Hematopoietic multipotent progenitor cell treated with erythropoietin and hydrocortisone succinate and interleukin-3 and kit ligand, for 17 days (in vitro differentiated cells): ENCODE measurements at places on chromosomes 16 and 17.

DNA sequence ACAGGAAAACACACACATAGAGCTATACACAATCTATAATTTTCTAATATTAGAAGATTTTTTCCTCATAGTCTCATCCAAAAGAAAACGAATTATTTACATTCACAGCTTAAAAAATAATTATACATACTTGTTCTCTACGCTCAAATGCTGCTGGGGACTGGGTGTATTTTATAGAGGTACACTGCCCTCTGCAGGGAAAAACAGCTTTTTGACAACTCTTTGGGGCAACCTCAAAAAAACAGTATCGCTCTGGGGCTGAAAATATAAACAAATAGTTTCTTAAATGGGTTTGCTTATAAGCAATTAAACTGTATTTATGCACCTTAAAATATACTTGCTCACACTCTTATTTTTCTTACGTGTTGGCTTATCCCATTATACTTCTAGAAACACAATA is 261.8 kb upstream of the PSMD7 start:
- DNase-seq = no peak

DNA sequence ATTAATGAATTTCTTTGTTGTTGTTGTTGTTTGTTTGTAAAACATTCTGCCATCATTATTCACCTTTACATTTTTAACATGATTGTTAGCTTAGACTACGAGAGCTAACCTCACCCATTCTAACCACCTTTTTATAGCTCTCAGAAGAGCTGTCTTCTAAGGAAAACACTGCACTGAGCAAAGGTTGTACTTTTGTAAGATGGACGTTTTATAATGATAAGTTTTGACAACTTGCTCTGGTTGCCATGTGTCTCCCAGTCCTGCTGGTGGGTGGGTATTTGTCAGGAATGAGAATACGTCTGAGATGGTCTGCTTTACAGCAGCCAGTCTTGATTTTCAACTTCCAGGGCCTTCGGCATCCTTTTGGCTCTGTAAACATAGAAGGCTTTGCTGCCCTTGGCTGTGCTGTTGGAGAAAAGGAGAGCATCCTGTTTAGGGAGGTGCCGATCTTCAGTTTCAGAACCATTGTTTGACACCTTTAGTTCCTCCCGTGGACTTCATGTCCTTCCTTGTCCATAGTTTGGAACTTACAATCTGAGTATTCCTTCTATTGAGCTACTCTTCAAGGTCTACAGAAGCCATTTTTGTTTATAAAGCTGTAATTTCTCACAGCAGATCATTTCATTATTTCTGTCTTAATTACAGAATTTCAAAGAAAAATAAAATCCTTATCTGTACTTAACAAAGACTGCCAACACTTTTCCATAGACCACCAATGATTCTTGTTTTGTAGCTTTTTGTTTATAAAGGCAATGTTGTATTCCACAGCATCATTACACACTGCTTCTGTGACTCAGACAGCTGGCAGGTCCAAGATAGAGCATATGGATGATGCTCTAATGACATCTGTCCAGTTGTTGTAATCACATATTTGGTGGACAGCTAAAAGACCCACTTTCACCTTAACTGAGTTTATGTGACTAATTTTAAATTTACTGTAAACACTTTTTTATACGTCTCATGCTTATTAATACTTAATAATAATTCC is 270.1 kb upstream of the TBX2 start:
- DNase-seq = no peak

GRCh38 chr16:13994239-13995106 is 74.5 kb downstream of the ERCC4 start:
- DNase-seq = no peak

- peak; percentile 84 for DNase-seq
Observed at GRCh38 chr17:46194393-46195216, 1.4 kb upstream of the KANSL1 start.

- DNase-seq = no peak
Observed at GRCh38 chr16:67170949-67171649, 761 bp downstream of the NOL3 start.

DNA sequence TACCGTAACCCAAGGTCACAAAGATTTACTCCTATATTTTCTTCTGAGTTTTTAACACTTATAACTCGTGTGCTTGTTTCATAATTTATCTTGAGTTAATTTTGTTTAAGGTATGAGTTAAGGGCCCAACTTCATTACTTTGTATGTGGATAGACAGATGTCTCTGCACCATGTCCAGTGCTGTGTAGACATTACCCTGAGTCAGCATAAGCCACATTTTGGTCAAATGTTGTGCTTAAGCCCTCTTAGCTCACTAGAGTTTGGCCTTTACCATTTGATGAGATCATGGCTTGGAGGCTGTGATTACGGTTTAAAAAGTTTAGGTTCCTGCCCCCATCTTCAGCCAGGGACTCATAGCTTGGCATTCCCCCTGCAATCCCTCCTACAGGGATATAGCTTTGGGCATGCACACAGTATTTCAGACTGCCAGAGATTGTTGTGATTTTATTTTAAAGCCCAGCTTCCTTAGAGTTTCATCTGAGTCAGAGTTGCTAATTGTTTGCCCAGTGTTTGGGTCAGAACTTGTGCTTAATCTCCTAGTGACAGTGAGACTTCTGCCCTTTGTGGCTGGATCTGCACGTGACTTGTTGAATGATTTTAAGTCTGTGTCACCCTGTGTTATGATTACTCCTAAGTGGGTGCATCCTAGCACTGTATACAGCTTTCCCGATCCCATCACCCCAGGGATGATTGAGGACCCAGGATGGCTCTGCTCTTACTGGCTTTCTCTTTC is 393.1 kb downstream of the CNTNAP4 start:
- DNase-seq = no peak

DNA sequence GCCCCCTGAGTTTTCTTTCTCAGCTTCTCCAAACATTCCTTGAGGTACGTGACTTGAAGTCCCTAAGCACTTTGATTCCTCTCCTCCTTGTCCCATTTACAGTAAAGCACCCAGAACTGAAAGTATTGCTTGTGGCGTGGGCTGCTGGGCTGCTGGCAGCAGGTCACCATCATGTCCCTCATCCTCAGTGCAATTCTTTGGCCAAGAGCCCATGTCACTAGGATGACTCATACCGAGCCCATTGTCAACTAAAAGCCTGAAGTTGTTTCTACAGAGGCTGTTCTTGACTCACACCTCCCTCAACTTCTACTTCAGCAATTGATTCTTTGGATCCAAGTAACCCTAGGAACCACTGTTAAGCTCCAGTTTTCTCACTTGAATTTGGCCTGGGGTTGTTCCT is 54.3 kb downstream of the KPNA2 start:
- DNase-seq = no peak

- no peak for DNase-seq
Observed at GRCh38 chr17:68293490-68294195, 2.3 kb downstream of the ARSG start.

GRCh38 chr17:44079877-44080821 is 9.6 kb downstream of the G6PC3 start:
- no peak for DNase-seq

DNA sequence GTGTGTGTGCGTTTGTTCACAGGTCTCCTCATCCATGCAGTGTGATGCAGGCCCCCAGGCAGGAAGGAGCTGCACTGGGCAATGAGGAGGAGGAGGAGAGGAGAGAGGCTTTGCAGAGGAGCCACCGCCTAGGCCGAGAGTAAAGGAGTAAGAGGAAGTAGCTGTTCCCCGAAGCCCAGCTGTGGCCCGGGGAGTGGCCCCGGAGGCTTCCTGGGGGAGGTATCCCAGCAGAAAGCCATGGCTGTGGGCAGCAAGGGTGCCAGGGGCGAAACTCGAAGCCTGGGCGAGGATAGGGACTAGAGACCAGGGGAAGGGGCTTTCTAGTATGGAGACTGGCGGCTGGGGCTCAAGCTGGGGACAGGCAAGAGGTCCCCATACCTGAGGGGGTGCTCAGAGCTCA is 12.2 kb downstream of the C16orf95 start:
- no peak for DNase-seq

DNA sequence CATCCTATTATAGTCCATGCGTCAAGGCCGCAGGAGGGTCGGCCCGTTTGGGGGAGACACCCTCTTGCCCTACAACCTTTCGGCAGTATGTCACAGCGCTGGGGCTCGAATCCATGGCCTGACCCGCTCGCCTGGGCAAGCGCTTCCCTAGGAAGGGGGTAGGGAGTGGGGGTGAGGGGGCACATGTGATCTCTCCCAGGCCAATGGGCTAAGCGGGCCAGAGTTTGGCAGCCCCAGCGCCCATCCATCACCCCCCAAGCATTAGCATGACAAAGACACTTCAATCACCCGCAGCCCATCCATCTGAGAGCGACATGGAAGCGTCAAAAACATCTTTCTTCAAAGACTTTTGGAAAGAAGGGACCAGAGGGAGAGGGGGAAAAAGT is at the start of gene HOXB1:
Gene HOXB1 (minus strand): TSS at position 125 of the 386 bp plus-strand sequence. CDS start 107 bp downstream, at position 18.
- no peak for DNase-seq

DNA sequence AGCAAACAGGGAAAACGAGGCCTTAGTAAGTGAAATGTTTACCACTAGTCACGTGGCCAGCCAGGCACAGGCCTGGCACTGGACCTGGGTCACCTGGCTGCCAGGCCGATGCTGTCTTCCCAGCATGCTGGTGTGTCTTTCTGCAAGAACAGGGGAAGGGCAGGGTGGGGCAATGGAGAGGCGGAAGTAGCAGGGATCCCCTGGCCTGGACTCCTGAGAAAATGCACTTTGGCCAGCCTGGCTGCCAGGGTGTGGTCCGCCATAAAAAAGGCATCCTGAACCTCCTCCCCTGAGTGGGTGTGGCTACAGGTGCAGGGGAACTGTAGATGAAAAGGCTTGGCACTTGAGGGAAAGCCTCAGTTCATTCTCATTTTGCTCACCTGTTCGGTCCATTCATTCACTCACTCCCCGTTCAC is 1.0 kb upstream of the ANKRD40CL start:
- DNase-seq = no peak

- DNase-seq = no peak
Observed at GRCh38 chr16:63157818-63158217, 1121.6 kb upstream of the CDH8 start.

DNA sequence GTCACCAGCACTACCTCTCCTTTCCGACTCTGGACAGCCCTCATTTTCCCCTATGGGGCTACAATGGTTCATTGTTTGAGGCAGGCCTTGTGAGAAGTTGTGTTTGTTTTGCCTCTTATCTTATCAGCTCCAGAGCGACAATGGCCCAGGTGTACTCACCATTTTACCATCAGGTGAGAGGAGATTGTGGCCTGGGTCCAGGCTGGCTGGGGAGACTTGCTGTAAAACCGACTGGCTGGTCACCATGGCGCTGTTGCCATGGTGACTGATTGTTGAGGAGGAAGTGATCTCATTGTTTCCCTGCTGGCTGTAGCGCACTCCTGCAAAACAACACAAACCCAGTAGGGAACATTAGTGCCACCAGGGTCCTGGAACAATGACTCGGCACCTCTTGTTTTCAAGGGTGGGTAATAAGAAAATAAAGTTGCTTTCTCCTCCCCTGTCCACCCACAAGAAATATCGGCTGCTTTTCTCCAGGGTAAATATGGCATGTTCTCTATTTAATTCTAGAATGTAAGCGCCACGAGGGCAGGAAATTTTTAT is 34.4 kb downstream of the HNF1B start:
- DNase-seq = no peak

- peak; percentile 8 for DNase-seq
Observed at GRCh38 chr17:72725433-72726068, 366.9 kb downstream of the SLC39A11 start.

GRCh38 chr16:11613381-11614303 is 26.9 kb upstream of the LITAF start:
- peak; percentile 9 for DNase-seq

DNA sequence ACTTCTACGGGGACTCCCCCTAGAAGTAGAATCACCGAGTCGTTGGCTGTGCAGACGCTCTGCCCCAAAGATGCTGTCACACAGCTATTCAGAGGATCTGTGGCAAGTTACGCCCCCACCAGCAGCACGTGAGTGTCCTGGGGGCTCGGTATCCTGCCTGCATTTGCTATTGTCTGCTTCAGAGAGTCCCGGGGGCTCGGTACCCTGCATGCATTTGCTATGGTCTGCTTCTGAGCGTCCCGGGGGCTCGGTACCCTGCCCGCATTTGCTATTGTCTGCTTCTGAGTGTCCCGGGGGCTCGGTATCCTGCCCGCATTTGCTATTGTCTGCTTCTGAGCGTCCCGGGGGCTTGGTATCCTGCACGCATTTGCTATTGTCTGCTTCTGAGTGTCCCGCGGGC is 23.8 kb upstream of the ZNF469 start:
- DNase-seq = no peak

- DNase-seq = no peak
Observed at GRCh38 chr17:33091271-33091670, 99.6 kb downstream of the SPACA3 start.

- no peak for DNase-seq
Observed at GRCh38 chr16:69769404-69769803, 7.3 kb downstream of the WWP2 start.

DNA sequence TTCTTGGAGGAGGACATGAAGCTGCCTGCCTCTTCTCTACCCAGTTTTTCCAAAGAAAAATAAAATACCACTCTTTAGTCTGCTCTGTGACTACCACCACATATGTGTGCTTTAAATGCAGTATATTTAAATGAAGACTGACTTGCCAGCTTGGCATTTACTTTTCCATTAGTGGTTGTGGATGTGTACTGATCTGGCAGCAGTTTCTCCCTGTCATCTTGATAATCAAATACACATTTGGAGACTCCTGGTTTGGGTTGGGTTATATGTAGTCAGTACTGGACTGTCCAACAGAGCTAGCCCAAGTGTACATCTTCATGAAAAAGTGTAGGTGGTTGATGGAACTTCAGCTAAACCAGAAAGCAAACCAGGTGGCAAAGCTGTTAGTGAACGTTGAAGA is 19.9 kb downstream of the COX10 start:
- DNase-seq = no peak

- no peak for DNase-seq
Observed at GRCh38 chr17:15966183-15966878, 21.4 kb downstream of the ADORA2B start.

- no peak for DNase-seq
Observed at GRCh38 chr16:51538707-51539498, 387.8 kb upstream of the SALL1 start.

DNA sequence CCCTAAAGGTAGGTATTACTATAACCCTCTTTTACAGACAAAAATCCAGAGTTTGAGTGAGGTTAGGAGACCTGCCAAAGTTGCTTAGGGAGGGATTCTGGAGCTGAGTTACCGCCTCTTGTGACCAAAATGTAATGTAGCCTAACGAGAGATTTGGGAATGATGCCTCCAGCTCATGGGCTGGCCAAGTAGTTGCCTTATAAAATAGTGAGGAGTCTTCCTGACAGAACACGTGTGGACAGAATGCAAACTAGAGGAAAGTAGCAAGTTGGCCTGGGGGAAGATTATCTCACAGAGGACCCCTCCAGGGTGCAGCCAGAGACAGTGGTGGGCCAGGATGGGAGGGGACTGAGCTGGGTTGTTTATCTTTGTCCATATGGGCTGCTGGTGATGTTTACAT is 543.7 kb upstream of the CDH11 start:
- no peak for DNase-seq

DNA sequence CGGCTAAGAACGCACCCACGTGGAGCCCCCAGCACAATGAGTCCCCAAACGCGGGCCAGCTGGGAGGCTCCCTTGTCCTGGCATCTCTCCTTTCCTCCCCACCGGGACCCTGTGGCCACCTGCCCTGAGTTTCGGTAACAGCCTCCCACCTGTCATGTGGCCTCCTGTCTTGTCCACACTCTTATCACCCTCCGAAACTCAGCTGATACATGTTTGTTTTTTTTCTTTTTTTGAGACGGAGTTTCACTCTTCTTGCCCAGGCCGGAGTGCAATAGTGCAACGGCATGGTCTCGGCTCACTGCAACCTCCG is 105.7 kb upstream of the CREBBP start:
- DNase-seq = no peak

- DNase-seq = no peak
Observed at GRCh38 chr17:17511881-17512858, 16.0 kb upstream of the RASD1 start.
